ENCODE measurements at places on chromosomes 2 and 18. TPM values are rescaled to one million over a fixed set of nuclear protein-coding genes. Genes with fewer than 3 reads are reported as not detected.

The NEUROD1 gene
- not detected for total RNA-seq

The MYOM1 gene
- 0.67 TPM for total RNA-seq

GRCh38 chr18:7663366-7664312 is 96.5 kb downstream of the PTPRM start:
- DNase-seq, result no peak

DNA sequence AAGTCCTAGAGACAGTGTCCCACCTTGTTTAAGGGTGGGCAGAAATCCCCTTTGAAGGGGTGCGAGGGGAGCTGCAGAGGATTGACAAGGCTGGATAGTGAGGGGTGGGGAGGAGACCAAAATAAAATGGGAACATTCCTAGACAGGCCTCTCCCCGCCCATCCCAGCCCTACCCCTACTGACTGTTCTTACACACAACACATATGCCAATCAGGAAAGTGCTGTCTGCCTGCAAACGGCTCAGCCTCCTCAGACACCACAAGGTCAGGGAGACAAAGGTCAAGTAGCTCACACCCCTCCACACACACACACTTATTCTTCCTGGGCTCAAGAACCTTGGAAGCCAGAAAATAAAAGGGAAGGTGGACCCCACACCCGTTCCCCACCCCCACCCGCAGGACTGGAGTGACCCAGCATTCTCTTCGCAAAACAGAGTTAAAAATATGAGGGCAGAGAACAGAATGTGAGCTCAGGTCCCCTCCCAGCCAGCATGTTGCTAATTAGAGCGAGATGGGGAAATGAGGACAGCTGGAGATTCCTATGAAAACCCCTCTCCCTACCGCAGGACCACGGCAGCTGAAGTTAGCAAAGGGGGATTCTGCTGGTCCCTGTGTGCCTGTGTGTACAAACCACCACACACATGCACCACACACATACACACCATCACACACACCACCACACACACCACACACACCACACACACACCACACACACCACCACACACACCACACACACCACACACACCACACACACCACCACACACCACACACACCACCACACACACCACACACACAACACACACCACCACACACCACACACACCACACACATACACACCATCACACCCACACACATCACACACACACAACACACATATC is 197.8 kb downstream of the TNS1 start:
- DNase-seq, result no peak

- no peak for DNase-seq
These were observed 17.7 kb downstream of the PDIA6 start for GRCh38 chr2:10794876-10795275.

DNA sequence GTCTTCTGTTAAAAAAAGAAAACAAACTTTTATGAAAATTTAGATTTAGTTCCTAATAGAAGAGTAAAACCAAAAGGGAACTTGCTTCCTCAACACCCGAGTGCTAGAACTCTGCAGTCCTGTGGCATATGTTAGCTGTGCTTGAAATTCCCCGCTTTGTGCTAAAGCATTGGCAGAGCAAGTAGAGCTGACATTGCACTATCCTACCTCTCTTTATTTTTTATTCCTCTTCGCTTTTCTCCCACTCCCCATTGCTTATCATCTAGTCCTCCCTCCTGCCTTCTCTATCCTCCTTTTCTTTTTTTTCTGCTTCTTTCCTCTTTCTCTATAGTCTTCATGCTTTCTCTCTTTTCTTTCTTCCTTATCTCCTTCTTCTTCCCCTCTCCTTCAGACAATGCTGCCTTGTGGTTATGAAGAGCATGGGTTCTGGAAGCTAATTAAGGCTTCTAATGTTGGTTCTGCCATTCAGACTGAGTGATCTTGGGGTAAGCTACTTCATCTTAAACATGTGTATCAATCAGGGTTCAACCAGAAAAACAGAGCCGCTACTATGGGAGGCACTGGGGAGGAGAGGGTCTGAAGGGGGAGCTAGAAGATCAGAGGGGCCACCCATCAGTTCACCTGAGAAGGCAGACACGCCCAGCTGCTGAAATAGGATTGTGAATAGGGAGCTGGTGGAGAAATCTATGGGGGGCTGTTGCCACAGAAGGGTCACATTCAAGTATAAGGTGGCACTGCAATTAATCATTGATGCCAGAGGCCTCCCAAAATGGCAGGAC is 31.4 kb upstream of the PELI1 start:
- no peak for DNase-seq

- DNase-seq, result no peak
These were observed 27.5 kb downstream of the ZNF638 start for GRCh38 chr2:71358931-71359671.

GRCh38 chr2:215367662-215368492 is 56.0 kb downstream of the ATIC start:
- no peak for DNase-seq

DNA sequence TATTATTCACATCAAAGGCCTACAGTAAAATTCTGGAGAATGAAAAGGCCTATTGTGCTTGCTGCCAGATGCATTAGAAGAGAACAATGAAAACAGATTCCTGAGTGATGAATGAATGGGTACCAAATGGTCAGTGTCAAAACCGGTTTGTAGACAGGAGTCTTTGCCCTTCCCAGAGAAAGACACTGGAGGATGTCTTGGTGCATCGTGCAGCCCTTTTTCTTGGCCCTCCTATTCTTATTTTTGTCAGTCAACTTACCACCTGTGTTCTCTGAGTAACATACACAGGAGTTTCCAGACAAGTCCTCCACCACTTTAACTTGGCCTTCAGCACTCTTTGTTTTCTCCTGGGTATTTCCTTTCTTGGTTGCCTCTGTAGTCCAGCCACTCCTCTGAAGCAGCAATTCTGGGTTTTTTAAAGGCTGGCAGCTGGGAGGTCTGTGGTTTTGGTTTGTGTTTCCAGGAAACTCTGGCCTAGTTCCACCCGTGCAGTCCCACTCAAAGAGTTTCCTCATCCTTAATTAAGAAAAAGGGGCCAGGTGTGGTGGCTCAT is 29.4 kb downstream of the PSTPIP2 start:
- DNase-seq, result no peak

- DNase-seq, result no peak
These were observed 151.0 kb downstream of the CCBE1 start for GRCh38 chr18:59546188-59546587.
